ENCODE measurements at places on chromosomes 2 and 18.

DNA sequence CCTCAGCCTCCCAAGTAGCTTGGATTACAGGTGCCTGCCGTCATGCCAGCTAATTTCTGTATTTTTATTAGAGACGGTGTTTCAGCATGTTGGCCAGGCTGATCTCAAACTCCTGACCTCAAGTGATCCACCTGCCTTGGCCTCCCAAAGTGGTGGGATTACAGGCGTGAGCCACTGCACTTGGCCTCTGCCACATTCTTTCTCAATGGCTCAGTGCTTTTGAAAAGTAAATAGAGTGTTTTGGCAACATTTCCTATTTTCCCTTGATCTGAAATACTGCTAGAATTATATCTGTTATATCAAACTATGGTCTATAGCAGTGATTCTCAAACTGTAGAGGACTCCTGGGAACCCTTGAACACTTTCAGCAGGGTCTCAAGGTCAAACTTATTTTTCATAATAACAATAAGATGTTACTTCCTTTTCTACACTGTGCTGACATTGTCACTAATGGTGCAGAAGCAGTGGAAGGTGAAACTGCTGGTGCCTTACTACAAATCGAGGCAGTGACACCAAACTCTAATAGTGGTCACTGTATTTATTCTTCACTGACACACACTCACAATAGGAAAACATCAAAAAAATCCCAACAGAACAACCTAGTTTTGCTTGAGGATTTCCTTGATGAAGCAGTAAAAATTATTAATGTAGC lies 10.6 kb downstream of the DAW1 start:
- DNase-seq: no peak
- H3K27me3 ChIP-seq: peaks cover 6% of the 10 kb centered on the region
- no peaks in the 10 kb centered on the region for H3K36me3 ChIP-seq
- peak overlapping the region; percentile 89 for H3K27ac ChIP-seq

GRCh38 chr2:217980591-217980990 lies 22.2 kb downstream of the TNS1 start:
- no peak overlapping the region for H3K4me3 ChIP-seq
- no peak for DNase-seq
- H3K27me3 ChIP-seq: peaks cover 13% of the 10 kb centered on the region
- H3K36me3 ChIP-seq: peaks cover 2% of the 10 kb centered on the region
- no peak overlapping the region for H3K27ac ChIP-seq

DNA sequence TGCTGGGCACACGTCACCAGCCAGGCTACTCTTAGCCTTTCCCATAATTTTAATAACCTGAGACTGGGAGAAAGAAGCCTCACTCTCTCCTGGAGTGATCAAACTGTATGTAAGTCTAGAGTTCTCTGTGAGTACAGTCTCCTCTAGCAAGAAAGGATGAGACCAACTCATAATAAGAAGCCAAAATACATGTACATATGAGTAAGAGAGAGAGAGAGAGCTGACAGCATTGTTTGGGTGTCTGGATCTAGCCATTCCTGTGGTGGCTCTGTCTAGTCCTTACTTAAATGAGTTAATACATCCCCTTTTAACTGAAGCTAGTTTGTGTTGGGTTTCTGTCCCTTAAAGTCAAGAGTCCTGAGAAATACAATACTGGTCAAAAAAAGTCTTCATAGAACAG lies 26.0 kb upstream of the ANXA4 start:
- no peak overlapping the region for H3K27ac ChIP-seq
- H3K4me3 ChIP-seq: no peak overlapping the region
- H3K27me3 ChIP-seq: no peaks in the 10 kb centered on the region
- peaks cover 2% of the 10 kb centered on the region for H3K36me3 ChIP-seq
- no peak for DNase-seq
- peaks cover 14% of the 10 kb centered on the region for H3K4me1 ChIP-seq

- no peak overlapping the region for H3K27ac ChIP-seq
- no peaks in the 10 kb centered on the region for H3K4me1 ChIP-seq
- no peak for DNase-seq
Observed at GRCh38 chr18:36402765-36403396, 105.4 kb downstream of the FHOD3 start.
